Femur (tissue), 1 donor: ENCODE measurements at places on chromosomes 5 and 9.
A peak's percentile ranks its signal among the peaks of the same experiment; 100 is the strongest.

- DNase-seq, result peak; percentile 37
Observed at GRCh38 chr5:179378441-179379271, 33.4 kb upstream of the ADAMTS2 start.

DNA sequence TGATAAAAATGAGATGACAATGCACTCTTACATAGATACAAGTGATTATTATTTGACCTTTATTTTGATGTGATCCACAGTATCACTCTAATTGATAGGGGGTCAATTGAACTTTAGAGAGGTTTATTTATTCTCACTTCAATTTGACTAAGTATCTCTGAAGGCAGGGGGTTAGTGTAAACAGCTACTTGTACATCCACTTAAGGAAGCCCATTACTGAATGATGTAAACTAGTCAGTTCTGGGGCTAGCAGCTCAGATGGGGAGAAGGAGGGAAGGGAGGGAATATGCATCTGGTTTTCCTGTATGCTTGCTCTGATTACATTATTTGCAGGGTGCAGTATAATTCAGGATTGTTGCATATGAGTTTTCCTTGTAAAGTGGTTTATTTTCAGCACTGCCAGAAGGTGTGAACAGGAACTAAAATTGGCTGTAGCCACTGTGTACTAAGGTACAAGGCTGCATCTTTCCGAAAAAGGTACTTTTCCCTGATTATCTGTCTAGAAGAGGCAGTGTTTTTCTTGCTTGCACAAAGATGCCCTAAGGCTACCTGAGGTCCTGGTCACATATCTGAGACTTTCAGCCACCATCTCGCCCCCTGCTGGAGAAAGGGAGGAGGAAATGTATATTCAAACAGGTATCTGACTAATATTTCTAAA, 51.2 kb downstream of the MRPS27 start:
- no peak for DNase-seq

GRCh38 chr9:71115448-71115975, 5.9 kb downstream of the TRPM3 start:
- DNase-seq, result no peak

DNA sequence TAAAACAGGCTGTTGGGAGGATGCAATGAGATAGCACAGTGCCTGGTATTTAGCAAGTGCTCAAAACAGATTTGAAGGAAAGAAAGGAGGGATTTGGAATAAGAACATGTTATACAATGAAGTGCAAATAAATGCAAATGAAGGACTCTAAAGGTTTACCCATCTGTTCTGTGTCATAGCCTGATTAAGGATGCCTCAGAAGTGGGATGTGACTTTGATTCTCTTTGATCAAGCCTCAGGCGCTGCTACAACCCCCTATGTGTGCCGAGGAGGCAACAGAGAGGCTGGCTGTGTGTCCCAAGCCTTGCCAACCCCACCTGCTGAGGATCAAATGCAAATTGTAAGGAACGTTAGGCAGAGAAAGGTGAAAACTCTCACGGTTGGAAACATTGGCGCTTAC, 27.2 kb downstream of the GGTA1 start:
- DNase-seq, result no peak

GRCh38 chr5:200985-201384, 9.7 kb downstream of the LRRC14B start:
- no peak for DNase-seq
